ENCODE measurements at places on chromosomes 5 and 9.

DNA sequence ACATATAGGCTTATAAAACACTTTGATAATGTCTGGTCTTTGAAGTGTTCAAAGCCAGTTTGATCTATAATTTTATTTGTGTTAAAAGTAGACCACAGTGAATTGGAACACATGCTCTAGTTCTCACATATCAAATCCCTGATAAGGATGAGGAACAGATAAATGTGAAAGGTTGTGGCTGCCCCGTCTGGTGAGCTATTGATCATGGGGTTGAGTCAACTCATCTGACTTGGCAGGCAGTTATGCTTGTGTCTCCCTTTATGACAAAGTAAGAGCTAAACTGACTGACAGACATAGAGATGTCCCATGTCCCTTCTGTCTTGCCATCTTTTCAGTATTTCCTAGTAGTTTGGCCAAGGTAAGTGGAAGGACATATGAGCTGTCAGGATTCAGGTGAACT is 2.9 kb upstream of the ERMP1 start:
- no peak for DNase-seq

GRCh38 chr9:113996531-113997001 is 81.5 kb downstream of the AMBP start:
- DNase-seq = no peak

DNA sequence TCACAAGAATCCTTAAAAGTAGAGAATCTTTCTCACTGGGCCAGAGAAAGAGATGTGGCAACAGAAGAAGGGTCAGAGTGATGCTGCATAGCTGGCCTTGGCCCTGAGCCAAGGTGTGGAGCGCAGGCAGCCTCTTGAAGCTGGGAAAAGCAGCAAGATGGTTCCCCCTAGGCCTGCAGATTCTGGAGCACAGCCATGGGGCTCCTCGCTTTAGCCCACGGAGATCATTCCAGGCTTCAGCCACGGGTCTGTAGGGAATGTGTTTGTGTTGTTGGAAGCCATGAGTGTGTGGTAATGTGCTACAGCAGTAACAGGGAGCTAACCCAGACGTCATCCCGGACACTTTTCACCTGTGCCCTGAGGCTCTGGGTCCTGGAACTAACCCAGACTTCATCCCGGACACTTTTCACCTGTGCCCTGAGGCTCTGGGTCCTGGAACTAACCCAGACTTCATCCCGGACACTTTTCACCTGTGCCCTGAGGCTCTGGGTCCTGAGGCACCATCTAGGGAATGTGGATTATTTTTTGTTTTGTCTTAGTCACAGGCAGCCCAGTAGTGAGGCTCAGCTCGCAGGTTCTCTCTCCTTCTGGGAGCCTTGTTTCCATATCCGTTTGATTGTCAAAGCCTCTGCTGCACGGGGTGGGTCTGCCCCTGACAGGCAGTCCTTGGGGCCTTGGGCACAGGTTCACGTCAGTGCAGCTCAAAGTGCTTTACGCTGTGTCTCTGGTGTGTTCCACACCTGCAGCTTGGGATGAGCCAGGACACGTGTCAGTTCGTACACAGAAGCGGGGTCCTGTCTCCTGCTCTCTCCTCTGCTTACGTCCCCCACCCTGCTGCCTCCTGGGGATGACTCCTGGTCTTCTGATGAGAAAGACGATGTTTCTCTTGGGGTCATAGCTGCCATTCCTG is 56.3 kb upstream of the EXOC3 start:
- no peak for DNase-seq

DNA sequence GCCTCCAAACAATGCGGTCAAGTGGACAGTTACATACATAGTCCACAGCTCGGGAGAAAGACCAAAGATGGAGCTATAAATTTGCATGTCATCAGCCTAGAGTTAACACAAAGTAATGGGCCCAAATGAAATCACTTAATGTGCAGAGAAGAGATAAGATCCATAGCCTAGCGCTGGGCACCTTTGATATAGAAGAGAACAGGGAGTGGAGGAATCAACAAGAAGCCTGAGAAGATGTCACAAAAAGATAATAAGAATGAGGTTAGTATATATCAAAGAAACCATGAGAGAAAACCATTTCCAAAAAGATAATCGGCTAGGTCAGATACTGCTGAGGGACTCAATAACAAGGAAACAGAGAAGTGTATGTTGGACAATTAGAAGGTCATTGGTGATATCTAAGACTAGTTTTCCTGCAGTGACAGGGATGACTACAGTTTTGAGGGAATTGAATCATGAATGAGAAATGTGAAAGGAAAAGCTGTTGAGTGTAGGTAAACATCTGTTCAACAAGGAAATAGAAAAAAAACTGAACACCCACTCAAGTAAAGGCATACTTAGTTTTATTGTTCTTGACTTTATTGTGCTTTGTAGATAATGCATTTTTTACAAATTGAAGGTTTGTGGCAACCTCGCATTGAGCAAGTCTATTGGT is 68.7 kb upstream of the CDH6 start:
- no peak for DNase-seq

GRCh38 chr9:131769361-131769760 is 29.5 kb upstream of the RAPGEF1 start:
- no peak for DNase-seq

- no peak for DNase-seq
These were observed 13.6 kb downstream of the PRPF4 start for GRCh38 chr9:113289091-113289490.

DNA sequence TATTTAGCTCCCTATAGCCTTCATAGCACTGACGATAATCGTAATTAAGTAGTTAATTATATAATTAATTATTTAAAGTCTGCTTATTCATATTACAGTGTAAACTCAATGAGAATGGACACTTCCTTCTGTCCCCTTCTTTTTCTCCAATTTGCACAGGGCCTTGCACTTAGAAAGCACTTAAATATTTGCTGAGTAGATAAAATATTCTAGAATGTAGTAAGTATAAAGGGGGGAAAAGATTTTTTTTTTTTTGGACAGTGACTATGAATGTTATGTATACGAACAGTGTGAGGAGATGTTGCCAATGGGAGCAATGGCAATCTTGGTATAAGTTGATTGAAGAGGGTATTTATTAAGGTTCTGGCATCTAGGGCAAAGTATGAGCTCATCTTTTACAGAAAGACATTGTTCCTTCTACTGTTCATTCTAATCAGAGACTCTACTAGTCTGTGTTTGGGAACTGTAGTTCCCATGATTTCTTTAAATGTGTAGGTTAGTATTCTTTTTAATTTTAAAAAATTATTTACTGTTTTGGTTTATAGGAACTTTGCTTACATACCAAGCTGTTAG is 49.4 kb downstream of the YTHDC2 start:
- DNase-seq = no peak

- DNase-seq = no peak
These were observed 40.9 kb downstream of the RAD23B start for GRCh38 chr9:107323836-107324585.

DNA sequence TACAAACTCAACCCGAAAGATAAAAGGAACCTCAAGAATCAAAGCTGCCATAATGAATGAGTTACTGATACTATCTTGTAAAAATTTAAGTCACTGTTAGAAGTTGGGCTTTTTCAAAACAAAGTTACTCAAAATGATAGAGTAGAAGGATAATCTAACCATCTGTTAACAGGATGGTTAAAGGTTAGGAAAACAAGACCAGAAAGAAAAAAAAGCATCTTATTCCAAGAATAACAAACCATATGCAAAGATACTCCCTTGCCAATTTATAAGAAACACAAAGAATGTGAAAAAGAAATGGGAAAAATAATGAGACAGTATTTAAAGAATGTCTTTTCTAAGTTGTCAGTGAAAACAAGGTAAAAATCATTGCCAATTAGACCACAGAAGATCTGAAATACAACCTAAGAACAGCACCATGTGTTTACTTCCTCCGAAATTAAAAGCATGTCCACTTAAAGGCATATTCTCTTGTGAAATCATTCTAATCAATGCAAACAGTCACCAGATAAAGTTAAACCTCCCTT is 51.2 kb downstream of the STRBP start:
- no peak for DNase-seq

DNA sequence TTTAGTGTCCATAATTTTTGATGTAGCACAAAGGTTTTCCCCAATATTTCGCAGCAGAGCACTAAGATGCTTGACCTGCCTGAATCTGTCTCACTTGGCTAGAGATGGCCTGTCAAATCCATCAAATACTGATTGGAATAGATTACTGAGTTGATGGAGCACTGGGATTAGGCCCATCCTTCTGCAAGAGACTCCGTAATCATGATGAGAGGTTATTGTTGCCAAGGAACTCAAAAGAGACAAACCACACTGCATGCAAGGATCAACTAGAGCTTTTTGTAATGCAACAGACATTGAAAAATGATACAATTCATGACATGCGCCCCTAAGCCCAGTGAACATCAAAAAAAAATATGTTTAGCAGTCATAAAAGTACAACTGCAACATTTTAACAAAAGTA is 585.3 kb upstream of the GRAMD2B start:
- DNase-seq = no peak

DNA sequence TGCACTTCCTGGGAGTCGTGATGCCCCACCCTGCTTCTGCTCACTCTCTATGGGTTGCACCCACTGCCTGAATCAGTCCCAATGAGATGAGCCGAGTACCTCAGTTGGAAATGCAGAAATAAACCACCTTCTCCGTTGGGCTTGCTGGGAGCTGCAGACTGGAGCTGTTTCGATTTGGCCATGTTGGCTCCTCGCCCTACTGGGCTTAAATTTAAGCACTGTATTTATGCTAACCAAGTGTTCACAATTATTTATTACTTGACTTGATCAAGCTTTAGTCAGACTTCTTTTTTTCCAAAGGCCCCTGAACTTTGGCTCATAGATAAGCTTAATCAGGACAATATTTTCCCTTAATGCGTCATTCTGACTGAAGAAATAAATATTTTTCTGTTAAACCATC is 1072.4 kb upstream of the CDH9 start:
- no peak for DNase-seq

GRCh38 chr9:33107762-33108161 is 31.3 kb upstream of the SMU1 start:
- no peak for DNase-seq

DNA sequence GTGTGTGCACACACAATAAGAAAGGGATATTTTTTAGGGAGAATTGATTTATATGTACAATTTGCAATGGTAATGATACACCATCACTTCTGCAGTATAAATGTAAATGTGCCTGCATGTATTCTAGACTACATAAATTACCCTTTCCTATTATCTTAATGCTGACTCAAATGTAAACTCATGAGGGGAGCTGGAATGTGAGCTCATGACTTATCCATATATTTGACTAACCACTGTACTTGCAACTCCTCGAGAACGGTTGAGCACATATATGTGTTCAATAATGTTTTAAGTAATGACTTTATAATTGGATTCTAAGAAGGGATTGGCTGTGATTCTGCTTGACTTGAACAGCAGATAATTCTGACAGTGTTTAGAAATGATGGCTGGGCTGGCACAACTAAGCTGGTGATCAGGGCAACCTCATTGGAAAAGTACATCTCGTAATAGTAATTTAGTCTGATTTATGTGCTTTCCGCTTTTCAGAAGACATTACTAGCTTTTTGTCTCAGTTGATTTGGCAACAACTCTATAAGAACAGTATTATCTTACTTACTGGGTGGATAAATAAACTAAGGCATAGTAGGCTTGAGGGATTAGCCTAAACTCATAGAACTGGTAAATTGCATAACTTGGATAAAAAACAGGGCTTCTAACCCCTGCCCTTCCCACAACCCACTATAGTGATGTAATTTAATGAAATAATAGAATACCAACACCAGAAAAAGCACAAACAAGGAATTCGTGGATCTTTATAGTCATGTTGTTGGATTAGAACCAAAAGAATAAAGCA is 130.2 kb upstream of the SPEF2 start:
- DNase-seq = no peak

GRCh38 chr5:15995341-15996052 is 184.1 kb downstream of the MARCHF11 start:
- DNase-seq = no peak

All from activated naive CD4-positive, alpha-beta T cell treated with Interleukin-2 at 50 U/mL for 16 hours (primary cell).